ENCODE measurements at places on chromosomes 6 and 20.

GRCh38 chr20:23507346-23507745, 16.4 kb downstream of the CST8 start:
- DNase-seq, result no peak

- DNase-seq, result no peak
Observed at GRCh38 chr6:28757429-28758045, 166.2 kb downstream of the TRIM27 start.

DNA sequence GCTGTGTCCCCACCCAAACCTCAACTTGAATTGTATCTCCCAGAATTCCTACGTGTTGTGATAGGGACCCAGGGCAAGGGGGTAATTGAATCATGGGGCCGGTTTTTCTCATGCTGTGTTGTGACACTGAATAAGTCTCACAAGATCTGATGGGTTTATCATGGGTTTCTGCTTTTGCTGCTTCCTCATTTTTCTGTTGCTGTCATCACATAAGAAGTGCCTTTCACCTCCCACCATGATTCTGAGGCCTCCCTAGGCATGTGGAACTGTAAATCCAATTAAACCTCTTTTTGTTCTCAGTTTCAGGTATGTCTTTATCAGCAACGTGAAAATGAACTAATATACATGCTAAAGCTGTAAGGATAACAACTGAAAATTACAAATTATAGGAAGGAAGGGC, 88.3 kb downstream of the CDYL start:
- DNase-seq, result no peak

DNA sequence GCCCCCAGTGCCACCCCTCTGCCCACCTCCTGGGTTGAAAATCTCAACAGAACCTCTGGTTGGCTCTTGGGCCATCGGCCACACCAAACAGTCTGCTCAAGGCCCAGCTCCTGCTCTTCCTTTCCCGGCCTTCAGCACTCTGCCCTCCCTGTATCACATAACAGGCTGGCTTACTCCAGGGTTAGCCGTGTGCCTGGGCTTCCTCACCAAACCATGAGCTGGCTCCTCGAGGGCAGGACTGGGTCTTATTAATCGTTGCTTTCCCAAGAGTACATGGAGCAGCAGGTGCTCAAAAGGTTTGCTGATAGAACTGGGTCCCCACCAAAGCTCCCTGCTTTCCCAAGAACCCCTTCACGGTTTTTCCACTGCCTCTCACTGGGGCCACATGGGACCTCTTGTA, 12.7 kb upstream of the FAM83C start:
- no peak for DNase-seq

- peak; percentile 100 for DNase-seq
Observed at GRCh38 chr20:50308513-50309279, 118.1 kb downstream of the CEBPB start.

GRCh38 chr20:10576411-10577090, 97.2 kb downstream of the JAG1 start:
- DNase-seq, result no peak

- DNase-seq, result peak; percentile 74
Observed at GRCh38 chr6:31042806-31043205, 32.5 kb downstream of the MUC22 start.

DNA sequence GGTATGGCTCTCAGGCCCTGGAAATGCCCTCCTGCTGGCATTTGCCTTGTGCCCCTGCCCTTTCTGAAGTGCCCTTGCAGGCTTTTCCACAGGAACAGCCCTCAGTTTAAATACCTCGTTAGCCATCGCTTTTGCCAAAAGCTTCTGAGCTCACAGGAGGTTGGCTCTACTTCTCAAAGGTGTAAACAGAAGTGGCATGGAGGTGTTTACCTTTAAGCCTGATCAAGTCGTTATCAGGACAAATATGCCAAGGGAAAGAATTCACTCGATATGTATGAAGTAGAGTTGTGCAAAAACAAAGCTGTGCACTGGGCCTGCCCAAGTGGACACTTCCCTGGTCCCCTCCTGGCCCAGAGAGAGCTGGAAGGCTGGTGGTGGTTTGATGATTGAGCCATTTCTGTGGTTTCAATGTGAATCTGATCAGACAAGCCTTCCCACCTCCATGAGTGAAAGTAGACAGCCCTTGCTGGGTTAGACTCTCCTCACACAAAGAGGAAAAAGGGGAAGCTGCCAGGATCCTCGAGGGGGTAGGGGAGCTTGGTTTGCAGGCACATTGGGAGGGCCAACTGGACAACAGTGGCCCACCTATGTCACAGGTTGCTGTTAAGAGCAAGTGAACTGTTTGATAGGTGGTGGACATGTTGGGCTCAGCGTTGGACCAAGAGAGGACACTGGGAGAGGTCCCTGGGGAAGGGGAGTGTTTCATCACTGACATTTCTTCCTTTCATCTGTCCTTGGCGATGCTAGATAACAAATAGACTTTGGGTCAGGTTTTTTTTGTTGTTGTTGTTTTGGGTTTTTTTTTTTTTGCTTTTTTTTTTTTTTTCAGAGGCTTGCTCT, 98.7 kb downstream of the ZDHHC14 start:
- DNase-seq, result no peak

DNA sequence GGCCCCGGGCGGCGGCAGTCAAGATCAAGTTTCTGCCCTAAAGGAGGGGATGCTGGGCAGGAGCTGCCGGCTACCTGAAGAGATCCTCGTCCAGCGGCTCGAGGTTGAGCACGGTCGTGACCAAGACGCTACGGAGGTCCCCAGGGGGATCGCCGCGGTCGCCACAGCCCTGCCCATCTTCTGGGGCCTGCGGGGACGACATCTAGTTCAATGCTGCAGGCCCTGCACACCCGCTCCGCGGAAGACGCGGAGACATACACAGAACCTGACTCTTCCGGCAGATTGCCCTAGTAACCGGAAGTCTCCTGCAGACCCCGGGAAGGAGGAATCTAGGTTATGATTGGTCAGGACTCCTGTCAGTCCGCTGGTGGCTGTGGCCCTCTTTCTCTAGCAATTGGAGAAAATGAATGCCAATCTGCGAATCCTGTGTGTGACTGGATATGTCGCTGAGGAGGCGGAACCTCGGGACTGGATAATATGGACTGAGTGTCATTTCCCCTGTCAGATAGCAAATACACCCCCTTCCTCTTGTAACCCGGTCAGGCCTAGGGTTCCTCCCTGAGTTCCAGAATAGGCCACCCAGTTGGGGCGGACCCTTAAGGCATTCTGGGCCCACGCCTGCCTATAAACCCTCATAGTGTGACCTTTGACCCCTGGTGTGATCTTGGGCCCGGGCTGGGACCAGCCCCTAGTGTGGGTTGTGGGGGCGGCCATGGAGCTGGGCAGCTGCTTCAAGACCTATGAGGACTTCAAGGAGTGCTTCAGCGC, at the start of the genes ACOT8 and ZSWIM3:
ACOT8 (minus strand) TSS at position 279 of the 768 bp plus-strand sequence; CDS start at position 202, 77 bp downstream.
ZSWIM3 (plus strand) TSS at position 501 of the 768 bp plus-strand sequence; CDS start at position 713, 212 bp downstream.
- peak; percentile 100 for DNase-seq

DNA sequence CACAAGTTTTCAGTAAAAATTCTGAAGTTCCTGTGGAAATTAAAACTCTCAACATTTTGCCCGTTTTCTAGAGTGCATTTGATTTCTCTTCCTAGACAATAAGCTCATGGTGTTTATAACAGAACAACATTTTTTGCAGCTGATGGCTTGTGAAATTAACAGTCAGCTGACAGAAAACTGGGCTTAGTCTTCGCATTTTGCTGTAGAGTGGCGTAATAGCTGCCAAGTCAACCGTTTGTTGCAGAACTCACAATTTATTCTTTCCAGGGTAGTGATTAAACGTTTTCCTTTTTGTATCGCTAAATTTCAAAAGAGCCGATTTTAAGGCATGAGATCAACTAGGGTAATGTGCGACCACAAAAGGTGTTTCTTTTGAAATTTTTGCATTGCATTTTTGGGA, 1.4 kb downstream of the SPO11 start:
- DNase-seq, result no peak

DNA sequence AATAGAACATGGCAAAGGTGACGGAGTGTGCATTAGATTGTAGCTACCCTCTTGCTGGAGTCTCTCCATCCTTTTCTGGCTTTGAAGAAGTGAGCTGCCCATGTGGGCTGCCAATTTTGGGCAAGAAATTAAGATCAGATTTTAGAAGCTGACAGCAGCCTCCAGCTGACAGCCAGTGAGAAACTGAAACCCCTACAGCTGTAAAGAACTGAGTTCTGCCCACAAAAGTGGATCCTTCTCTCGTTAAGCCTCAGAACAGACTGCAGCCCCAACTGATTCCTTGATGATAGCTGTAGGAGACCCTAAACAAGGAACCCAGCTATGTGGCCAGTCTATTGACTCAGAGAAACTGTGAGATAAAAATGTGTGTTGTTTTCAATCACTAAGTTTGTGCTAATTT, 134.1 kb downstream of the CD109 start:
- no peak for DNase-seq

DNA sequence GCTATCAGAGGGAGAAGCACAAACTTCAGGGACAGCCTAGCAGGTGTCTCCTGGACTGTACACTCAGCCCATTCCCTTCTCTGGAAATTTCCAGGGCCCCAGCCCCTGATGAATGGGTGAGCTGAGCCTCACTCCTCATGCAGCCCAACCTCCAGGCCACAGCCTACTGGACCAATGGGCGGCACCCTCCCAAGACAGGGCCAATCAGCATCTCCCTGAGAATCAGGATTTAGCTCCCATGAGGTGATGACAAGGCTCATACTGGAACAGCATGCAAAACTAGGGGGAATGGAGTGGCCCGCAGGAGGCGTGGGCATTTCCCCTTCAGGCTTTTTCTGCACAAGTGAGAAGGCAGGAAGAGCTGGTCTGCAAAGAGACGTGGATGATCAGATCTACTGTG, 29.0 kb downstream of the NFATC2 start:
- no peak for DNase-seq

DNA sequence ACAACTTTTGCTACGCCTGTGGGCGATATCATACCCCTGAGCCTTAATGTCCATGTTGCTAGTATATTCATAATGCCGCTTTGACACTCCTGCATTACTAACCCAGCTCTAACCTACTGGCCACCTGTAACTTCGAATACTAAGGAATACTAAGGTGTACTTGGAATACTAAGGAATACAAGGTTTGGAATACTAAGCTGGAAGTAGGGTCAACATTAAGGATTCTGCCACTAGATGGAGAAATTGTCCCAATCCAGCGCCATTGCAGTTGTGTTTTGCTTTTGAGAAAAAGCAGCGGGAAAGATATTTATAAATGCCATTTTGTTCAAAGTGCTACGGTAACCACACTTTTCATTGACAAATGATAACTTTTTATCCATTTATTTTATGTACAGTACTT, 10.7 kb downstream of the TBXT start:
- no peak for DNase-seq

GRCh38 chr20:32585011-32585585, at the start of gene NOL4L:
TSS of gene NOL4L (minus strand) at chr20:32585333. CDS start at chr20:32584890, 443 bp downstream.
- DNase-seq, result peak; percentile 28

- peak; percentile 40 for DNase-seq
Observed at GRCh38 chr20:35341366-35342028, 49.3 kb upstream of the FAM83C start.

- DNase-seq, result no peak
Observed at GRCh38 chr6:36514554-36515456, 32.5 kb downstream of the STK38 start.

DNA sequence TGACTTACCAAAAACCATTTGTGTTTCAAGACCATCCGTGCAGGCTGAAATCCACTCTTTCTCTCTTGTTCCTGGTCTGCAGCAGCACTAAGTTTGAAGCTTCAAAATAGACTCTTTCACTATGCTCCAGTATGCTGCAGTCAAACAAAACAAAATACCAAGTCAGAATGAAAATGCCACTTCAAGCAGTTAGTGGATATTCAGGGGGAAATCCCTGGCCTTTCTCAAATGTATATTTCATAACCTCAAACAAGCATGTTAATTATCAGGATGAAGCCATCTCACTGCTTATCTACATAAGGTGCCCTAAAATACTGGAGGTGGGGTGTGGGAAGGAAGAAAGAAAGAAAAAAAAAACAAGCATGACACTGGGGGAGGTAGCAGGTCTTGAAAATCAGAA, 103.5 kb downstream of the ATXN1 start:
- no peak for DNase-seq

DNA sequence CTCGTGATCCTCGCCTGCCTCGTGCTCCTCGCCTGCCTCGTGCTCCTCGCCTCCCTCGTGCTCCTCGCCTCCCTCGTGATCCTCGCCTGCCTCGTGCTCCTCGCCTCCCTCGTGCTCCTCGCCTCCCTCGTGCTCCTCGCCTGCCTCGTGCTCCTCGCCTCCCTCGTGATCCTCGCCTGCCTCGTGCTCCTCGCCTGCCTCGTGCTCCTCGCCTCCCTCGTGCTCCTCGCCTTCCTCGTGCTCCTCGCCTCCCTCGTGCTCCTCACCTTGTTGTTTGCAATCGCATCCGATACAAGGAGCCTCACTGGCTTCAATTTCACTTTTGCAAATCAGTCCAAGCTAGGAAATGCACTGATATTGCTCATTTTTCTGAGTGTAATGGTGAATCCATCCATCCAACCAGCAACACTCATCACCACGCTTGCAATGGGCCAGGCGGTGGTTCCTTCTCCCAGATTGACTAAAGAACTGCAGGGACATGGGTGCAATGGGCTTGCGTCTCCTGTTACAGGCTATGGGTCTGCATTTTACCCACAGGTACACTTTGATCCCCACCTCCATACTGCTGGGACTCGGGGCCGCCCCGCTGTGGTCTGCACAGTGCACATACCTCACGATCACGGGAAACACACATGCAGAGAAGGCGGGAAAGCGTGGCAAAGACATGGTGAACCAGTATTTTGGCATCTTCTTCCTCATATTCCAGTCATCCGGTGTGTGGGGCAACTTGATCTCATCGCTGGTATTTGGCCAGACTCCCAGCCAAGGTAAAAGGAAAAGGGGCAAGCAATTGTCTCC, 4.6 kb downstream of the UNC93A start:
- no peak for DNase-seq

DNA sequence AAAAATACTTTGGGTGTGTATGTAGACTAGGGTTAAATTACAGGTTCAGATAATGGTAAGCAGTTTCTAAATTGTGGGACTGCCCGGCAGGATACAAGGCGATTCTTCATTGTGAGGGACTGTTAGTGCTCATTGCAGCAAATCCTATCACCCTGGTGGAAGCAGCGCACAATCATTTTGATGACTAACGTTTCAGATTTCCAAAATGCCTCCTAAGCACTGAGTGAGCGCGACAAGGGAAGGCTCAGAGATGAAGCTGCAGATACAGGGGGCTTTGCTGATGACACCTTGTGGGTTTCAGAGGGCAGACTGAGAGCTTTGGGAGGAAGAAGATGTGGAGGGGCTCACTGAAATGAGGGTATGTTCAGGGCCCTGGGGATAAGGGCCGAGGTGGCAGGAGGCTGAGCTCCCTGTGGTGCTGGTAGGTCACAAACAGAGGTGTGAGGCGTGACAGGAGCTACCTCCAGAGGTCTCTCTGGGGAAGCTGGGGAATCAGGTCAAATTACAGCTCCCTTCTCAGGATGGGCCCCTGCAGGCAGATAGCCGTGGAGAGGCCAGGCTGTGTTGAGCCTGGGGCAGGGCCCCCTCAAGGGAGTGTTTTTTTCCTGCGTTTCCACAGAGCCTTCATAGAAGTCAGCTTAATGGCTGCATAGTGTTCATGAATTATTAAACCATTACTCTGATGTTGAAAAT, 84.5 kb upstream of the FYN start:
- DNase-seq, result peak; percentile 61

GRCh38 chr20:31863296-31864085, 6.8 kb downstream of the DUSP15 start:
- DNase-seq, result no peak

Data from fibroblast of skin of right biceps (primary cell).